Activated CD4-positive, alpha-beta T cell treated with anti-CD3 and anti-CD28 coated beads, Interleukin-2, amount 10 ng/mL, durations not matched to agents 24 days and 14 days (primary cell): ENCODE measurements at places on chromosomes 11 and 22. TPM values are rescaled to one million over a fixed set of nuclear protein-coding genes. Genes with fewer than 3 reads are reported as not detected.

The ALG8 gene
- total RNA-seq: 60.9 and 61.7 TPM in 2 replicates

The CASP5 gene
- total RNA-seq: not detected in 2 replicates

The SPTY2D1 gene
- total RNA-seq: 22.6 and 22.8 TPM in 2 replicates

The SLC25A18 gene
- not detected in 2 replicates for total RNA-seq

The TSPAN32 gene
- 2.4 and 2.6 TPM in 2 replicates for total RNA-seq

The GDPD4 gene
- not detected in 2 replicates for total RNA-seq

GRCh38 chr11:43735115-43735514 lies 54.6 kb downstream of the HSD17B12 start:
- H3K27ac ChIP-seq: no peak overlapping the region
- H3K4me3 ChIP-seq: no peak overlapping the region
- H3K27me3 ChIP-seq: no peaks in the 10 kb centered on the region
- peaks cover 7% of the 10 kb centered on the region for H3K4me1 ChIP-seq
- no peak for DNase-seq
- H3K36me3 ChIP-seq: peaks cover 45% of the 10 kb centered on the region

GRCh38 chr11:117704395-117705100 lies 92.5 kb downstream of the DSCAML1 start:
- peaks cover 6% of the 10 kb centered on the region for H3K4me1 ChIP-seq
- DNase-seq: no peak
- H3K27ac ChIP-seq: no peak overlapping the region
- no peak overlapping the region for H3K4me3 ChIP-seq

DNA sequence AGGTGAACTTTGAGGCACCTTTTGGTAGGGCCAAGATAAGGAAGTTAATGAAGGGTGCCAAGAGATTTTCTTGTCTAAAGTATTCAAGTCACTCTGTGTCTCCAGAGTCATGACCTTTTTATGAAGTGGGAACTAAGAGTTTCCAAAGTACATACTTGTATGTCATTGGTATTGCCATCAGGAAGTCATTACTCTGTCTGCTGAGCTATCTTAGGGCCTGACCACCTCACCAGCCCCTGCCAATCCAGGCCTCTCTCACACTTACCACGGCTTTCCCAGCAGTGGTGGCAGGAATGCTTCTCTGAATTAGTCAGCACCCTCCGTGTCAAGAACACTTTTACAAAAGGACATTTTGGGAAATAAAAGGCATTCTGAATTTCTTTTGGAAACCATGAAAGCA lies 192.8 kb upstream of the MTNR1B start:
- H3K27ac ChIP-seq: no peak overlapping the region
- no peak overlapping the region for H3K4me3 ChIP-seq
- no peaks in the 10 kb centered on the region for H3K36me3 ChIP-seq
- DNase-seq: no peak

DNA sequence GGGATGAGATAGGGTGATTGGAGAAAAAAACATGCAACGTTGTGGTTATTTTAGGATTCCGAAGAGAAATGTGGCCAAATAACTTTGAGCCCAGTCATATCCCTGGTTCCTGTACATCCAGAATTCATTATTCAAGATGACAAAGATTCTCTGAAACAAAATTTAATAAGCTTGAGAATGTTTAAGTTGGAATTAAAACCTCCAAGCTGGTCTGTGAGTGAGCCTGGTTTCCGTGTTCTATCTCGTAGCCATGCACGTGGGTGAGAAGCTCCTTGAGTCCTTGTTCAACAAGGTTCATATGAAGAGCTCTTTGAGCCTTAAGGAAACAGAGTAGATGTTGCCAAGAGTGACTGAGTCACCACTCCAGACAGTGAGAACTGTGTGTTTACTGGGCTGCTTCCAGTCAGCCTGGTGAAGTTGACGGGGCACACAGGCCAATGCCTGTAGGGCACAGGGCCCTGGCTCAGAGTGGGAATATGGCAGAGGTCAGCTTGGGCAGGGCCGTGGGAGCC lies 206.5 kb downstream of the NAV2 start:
- no peak overlapping the region for H3K4me3 ChIP-seq
- H3K27ac ChIP-seq: no peak overlapping the region
- H3K36me3 ChIP-seq: no peaks in the 10 kb centered on the region

DNA sequence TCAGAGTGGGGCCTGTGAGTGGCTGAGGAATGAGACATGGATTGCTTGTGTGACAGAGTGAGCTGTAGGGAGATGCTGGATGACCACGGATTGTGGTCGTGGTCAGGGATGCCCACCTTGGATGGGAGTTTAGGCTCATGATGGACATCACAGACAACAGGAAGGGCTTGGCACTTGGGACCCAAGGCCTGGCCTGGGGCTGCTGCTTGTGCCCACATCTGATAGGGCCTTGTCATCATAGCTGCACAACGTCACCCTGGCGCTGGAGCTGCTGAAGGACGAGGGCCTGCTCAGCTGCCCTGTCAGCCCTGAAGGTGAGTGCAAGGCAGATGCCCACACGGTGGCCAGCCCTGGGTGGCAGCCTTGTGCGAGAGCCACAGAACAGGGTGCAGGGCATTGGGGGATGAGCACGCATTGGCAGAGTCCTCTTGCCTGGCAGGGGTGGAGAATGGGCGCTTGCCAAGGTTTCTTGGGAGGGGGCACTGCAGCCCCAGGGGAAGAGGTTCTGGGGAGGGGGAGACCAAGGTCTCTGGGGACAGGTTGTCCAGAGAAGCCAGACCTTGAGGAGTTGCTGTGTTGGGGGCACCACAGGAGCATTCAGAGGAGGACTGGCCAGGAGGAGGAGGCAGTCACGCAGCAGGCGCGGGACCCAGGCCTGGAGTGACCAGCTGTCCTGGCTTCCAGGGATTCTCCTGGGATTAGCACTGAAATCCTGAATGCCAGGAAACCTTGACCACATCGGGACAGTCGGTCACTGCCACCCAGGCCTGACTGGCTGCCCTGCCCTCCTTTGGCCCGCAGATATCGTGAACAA lies 25.0 kb downstream of the PARVG start:
- no peak overlapping the region for H3K27ac ChIP-seq
- H3K27me3 ChIP-seq: no peaks in the 10 kb centered on the region
- peaks cover 5% of the 10 kb centered on the region for H3K4me1 ChIP-seq

DNA sequence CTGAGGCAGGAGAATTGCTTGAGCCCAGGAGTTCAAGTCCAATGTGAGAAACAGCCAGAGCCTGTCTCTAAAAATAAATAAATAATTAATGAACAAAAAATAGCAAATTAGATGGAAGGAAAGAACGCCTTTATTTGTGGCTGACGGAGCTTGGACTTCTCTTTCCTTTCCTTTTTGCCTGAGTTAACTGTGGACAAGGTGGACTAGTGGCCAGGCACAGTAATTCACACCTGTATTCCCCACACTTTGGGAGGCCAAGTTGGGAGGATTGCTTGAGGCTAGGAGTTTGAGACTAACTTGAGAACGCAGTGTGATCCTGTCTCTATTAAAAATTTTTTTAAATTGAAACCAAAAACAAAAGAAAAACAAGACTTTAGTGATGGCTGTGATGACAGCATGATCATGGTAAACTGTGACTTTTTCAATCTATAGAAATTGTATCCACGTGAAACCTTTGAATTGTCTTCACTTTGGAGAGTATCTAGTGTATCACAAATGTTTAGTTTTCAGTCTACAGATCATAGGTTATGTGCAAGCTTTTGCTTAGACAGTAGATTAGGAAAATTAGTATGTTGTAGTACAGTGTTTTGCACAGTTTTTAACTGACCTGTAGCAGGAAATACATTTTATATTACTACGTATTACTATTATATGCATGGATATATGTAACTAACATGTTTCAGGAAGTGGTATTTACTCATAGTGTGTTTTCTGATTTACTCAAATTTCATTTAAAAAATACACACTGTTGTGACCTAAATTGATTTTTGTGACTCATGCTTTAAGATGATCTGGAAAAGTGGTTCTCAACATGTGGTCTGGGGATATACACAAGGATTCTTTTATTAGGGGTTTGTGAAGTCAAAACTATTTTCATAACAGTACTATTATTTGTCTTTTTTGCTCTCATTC lies 42.1 kb downstream of the KDM2A start:
- peaks cover 25% of the 10 kb centered on the region for H3K36me3 ChIP-seq
- no peak overlapping the region for H3K4me3 ChIP-seq
- H3K27me3 ChIP-seq: no peaks in the 10 kb centered on the region
- H3K4me1 ChIP-seq: peaks cover 24% of the 10 kb centered on the region
- DNase-seq: no peak

GRCh38 chr11:126919147-126919823 lies 81.3 kb downstream of the KIRREL3 start:
- DNase-seq: no peak
- no peaks in the 10 kb centered on the region for H3K4me1 ChIP-seq
- no peaks in the 10 kb centered on the region for H3K36me3 ChIP-seq

DNA sequence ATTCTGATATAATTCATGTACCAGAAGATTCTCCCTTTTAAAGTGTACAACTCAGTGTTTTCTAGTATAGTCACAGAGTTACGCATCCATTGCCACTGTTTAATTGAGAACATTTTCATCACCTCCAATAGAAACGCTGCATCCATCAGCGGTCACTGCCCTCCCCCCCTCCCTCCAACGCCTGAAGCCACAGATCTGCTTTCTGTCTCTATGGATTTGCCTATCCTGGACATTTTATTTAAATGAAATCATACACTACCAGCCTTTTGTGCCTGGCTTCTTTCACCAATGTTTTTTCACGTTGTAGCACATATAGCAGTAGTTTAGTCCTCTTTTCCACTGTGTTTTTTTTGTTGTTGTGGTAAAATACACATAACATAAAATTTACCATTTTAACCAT lies 22.8 kb downstream of the TCP11L1 start:
- H3K27ac ChIP-seq: no peak overlapping the region
- H3K4me3 ChIP-seq: no peak overlapping the region
- peaks cover 38% of the 10 kb centered on the region for H3K4me1 ChIP-seq

DNA sequence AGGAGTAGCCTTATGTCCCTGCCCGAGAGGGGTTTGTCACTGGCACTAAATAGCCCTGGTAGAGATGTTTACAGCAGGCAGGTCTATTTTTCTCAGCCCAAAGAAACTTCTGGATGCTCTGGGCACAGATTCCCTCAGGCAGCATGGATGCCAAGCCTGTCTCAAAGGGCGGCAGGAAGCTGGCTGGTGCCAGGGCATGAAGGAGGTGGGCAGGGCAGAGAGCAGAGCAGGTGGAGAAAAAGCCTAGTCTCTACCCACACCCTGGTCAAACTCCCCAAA lies 4.1 kb upstream of the GAS2L1 start:
- H3K27ac ChIP-seq: no peak overlapping the region
- H3K36me3 ChIP-seq: peaks cover 34% of the 10 kb centered on the region
- DNase-seq: no peak

- H3K4me3 ChIP-seq: no peak overlapping the region
- no peaks in the 10 kb centered on the region for H3K36me3 ChIP-seq
- no peaks in the 10 kb centered on the region for H3K27me3 ChIP-seq
Measured at GRCh38 chr22:48744283-48744641, 1083.4 kb downstream of the BRD1 start.

DNA sequence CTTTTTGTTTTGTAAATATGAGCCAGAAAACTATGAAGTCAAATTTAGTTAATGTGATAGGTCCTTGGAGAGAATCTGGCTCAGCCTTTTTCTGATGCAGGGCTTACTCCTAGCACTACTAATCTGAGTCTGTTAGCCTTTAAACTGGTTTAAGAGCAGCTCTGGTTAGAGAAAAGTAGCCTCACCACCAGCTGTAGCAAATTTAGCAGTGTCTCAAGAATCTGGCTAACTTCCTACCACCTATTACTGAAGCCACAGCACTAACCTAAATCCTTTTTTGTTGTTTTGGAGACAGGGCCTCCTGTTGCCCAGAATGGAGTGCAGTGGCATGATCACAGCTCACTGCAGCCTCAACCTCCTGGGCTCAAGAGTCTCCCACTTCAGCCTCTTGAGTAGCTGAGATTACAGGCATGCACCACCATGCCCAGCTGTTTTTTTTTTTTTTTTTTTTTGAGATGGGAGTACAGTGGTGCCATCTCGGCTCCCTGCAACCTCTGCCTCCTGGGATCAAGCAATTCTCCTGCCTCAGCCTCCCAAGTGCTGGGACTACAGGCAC lies 13.9 kb downstream of the RBM4B start:
- peaks cover 37% of the 10 kb centered on the region for H3K36me3 ChIP-seq
- H3K4me1 ChIP-seq: peaks cover 4% of the 10 kb centered on the region
- H3K27ac ChIP-seq: no peak overlapping the region
